ENCODE measurements at places on chromosomes 3 and 15. TPM values are rescaled to one million over a fixed set of nuclear protein-coding genes. Genes with fewer than 3 reads are reported as not detected.

DNA sequence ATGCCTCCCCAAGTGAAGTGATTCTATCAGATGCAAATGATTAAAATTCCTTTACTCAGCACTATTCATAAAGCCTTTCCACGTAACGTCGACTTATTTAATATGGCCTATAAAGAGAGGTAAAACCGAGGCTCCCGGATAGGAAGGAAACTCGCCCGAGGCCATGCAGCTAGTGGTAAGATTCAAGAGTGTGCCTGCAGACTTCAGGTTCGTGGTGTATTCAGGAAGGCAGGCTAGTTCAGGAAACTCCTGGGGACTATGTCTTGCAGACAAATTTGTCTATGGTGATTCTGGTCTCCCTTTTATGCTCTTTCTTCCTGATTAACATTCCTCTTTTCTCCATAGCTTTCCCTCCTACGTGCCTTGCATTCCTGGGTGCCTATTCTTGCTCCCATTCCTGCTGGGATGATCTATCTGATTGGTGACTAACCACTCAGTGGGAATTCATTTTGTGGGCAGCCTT, 150.7 kb downstream of the SST start:
- DNase-seq = no peak

- no peak for DNase-seq
These were observed 77.4 kb downstream of the PTPRG start for GRCh38 chr3:61638741-61639140.

The PLA1A gene
- total RNA-seq = not detected

The ANKRD34C gene
- not detected for total RNA-seq

GRCh38 chr3:17360991-17361390, 381.4 kb downstream of the TBC1D5 start:
- DNase-seq = no peak

Measured in naive thymus-derived CD4-positive, alpha-beta T cell (primary cell).